M059J (cell line): ENCODE measurements at places on chromosomes 3 and 15. TPM values are rescaled to one million over a fixed set of nuclear protein-coding genes. Genes with fewer than 3 reads are reported as not detected.

The KCNH8 gene
- not detected in 2 replicates for total RNA-seq

The A4GNT gene
- total RNA-seq = not detected in 2 replicates

The PPARG gene
- total RNA-seq = 1.6 and 7.0 TPM in 2 replicates

The NME9 gene
- not detected in 2 replicates for total RNA-seq

The TMIE gene
- 0.22 TPM in 1 of 2 replicates, not detected in the other for total RNA-seq

The C3orf33 gene
- 1.5 and 1.7 TPM in 2 replicates for total RNA-seq
